AG20443 (cell line): ENCODE measurements at places on chromosomes 3 and 15.

DNA sequence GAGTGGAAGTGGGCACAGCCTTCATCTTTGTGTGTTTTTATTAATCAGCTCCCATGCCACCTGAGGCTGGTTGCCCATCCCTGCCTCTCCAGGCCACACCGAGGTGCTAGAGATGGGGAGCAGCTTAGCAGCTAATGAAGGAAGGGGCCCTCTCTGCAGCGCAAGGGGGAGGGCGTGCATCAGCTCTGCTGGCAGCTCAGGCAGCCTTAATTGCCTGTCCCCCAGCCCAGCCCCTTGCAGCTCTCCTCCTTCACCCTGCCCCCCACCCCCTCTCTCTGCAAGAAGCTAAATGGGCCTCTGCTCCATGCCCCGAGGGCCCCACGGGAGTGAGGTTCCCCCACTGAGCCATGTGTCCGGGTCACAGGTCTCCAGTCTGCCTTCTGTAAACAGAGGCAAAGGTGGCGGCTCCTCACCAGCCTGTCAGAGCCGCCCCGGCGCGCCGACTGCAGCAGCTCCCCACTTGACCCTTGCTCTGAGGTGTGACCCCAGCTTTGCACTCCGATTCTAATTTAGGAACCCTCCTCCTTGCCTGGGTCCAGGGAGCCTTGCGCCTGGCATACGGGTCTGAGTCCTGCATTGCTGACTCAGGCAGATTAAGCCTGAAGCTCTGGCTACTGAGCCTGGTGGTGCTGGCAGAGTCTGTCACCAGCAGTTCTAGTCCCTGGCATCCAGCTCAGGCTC lies 27.9 kb upstream of the NTRK3 start:
- no peak for DNase-seq

- no peak for DNase-seq
These were observed 43.9 kb downstream of the DGKG start for GRCh38 chr3:186318135-186318534.

DNA sequence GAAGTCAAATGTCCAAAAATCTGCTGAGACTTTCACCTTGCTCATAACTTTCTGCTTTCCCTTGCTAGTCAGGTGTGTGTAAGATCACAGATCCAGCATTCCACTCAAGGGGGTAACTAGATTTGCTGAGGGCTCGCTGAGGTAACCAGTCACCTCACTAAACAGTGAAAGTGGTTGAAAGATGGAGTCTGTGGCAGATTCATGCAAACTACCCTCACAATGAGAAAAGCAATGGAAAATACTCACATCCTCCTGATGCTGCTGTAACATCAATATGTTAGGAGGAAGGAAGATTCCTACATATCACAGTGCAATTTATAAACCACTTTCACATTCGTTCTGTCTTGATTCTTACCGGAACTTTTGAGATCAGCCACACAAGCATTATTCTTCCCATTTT lies 174.3 kb upstream of the BCL6 start:
- no peak for DNase-seq

DNA sequence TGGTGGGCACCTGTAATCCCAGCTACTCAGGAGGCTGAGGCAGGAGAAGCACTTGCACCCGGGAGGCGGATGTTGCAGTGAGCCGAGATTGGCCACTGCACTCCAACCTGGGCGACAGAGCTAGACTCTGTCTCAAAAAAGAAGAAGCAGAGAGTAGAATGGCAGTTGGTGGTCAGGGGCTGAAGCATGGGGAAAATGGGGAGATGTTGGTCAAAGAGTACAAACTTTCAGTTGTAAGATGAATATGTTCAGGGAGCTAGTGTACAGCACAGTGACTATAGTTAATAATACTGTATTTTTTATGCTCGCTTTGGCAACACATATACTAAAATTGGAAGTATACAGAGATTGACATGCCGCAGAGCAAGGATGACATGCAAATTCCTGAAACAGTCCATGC lies 41.5 kb downstream of the PCNP start:
- DNase-seq, result no peak

- no peak for DNase-seq
These were observed 402.7 kb downstream of the GRM7 start for GRCh38 chr3:7263347-7264195.

DNA sequence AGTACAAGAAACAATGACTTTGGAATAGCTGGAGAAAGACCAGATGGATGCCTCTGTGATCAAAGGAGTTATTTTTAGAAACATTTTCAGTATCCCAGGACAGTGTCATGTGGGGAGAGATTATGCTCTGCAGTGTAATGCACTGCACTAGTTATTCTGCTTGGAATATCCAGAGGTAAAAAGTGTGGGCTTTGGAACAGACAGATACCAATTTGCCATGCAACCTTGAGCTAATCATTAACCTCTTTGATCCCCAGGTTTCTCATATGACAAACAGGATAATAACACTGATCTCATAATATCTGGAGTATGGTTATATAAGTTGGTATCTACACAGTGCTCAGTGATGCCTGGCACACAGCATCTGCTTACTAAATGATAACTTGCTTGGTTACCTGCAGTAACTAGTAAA lies 12.2 kb upstream of the SLC7A14 start:
- DNase-seq, result no peak

DNA sequence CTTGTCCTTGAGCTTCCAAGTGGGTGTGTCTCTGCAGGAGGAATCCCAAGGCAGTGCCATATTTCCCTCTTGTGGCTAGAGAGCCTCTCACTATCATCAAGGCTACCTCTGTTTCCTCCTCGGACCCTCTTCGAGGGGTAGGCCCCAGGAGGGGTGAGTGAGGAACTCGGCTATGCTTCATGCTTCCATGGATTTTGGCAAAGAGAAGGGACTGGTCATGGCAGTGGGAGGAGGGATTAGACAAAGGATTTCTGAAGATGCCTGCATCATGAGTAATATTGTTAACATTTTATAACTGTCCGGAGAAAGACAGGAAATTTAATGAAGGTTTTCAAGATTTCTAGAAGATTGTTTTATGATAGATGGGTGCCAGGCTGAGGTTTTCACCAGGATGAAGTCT lies 241.5 kb downstream of the CLSTN2 start:
- peak; percentile 61 for DNase-seq

DNA sequence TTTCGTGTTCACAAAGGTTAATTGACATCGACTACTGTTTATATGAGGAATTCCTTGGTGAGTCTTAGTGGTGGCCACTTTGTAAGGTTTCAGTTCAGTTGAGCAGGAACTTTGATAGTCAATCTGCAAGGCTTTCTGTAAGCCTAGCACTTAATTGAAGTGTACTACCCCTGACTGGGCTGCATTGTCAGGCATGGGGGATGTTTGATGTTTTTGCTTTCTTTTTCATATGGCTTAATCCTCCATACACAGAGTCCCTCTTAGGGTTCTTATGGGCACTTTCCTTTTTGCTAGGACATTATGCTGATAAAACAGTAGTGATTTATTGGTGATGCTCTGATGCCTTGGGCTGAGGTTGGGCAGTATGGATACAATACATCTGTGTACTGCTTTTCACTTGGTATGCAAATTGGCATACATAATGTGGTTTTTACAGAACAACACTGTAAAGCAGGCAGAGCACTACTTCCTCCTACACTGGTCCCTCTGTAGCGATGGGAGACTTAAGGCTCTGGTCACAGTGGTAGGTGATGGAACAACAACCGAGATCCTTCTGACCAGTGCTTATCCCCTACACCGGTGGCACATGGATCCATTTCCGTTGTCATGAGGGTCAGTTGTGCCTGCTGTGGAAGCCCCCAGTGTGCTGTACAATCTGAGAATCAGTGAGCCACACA lies 261.0 kb downstream of the MFSD1 start:
- no peak for DNase-seq

DNA sequence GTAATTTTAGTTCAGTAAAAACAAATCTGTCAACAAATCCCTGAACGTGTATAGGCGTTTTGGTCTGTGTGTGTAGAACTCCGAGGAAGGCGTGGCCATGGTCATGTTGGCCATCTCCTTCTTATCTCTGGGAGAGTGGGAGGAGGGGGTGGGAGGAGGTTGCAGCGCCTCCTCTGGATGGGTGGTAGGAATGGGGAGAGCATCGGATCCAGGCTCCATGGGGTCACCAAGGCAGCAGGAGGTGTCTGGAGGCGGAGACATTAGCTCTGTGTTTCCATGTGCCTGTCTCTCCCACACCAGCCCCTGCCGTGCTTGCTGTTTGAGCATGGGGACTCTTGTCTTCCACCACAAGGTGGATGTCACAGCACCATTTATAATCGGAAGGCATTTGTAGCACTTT lies 34.5 kb upstream of the TRPM1 start:
- DNase-seq, result no peak

GRCh38 chr3:13045904-13046568 lies 27.2 kb downstream of the IQSEC1 start:
- DNase-seq, result no peak

DNA sequence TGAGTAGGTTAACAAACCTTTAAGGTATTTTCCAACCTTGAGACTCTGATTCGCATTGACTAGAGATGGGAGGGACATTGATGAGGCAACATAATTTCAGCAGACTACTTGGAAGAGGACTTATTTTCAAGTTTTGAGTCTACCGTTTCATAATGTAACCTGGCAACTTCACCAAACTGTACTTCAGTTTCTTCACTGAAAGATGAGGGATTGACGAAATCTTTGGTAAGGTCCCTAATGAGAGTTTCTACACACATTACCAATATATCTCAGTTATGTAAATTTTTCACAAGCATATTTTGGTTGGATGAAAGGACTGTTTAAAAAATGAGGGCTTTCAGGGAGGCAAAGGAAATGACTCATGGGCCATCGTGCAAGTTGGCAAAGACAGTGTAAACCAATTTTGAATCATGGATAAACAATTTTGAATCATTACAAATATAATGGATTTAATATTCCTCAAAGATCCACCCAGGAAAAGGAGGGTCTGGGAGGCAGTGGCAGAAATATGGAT lies 28.7 kb upstream of the SEMA6D start:
- DNase-seq, result peak; percentile 43

- no peak for DNase-seq
These were observed 816.9 kb downstream of the FHIT start for GRCh38 chr3:60434323-60434722.

DNA sequence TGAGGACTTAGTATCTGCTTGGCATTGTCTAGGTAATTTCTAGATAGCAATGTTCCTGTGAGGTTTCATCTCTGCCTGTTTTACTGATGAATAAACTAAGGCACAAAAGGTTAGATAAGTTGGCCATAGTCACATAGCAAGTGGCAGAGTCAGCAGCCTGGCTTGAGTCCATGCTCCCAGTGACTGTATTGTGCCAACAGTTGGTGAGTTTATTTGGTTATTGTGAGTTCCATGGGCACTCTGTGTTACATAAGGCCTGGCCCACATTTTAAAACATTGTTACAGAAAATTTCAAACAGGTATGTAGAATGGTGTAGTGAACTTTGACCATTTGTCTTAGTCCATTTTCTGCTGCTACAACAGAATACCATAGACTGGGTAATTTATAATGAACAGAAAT lies 15.2 kb downstream of the MCM2 start:
- DNase-seq, result no peak

GRCh38 chr3:43958005-43958770 lies 267.4 kb downstream of the ABHD5 start:
- DNase-seq, result no peak

DNA sequence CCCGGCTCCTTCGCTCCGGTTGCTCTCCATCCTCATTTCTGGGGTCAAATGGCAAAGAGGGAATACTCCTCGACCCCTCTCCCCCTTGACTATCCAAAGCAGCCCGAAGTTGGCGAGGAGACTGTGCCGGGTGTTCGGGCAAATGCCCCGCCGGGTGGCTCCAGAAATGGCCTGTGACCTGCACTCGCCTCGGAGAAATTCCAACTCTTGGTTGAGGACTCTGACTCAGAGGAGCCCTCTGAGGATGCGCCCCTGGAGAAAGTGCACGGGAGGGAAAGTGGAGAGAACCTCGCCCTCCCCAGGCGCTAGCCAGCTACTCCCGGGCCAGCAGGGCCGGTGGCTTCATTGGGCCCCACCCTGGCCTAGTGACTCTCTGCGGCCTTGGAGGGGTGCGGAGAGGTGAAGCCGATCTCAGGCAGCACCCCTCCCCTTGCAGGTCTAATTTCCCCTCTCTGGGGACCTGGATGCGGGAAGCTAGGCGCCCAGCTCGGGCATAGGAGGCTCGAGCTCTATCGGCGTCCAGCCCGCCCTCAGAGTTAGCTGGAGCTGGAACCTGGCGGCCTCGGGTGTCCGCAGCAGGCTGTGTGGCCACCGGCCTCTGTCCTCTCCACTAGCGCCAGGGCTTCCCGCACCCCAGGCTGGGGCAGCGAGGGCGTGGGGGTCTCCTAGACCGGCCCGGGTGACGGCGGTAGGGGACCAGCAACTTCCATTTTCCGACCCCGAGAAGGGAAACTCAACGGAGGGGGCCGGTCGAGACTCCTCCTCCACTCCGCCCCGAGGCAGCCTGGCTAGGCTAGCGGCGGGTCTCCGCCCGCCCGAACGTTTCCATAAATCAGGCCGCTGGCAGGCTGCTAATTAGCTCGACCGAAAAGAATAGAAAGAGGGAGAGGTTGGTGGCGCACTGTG lies 29.4 kb downstream of the NR2F2 start:
- peak; percentile 82 for DNase-seq

GRCh38 chr3:102165367-102165766 lies 269.4 kb upstream of the ZPLD1 start:
- peak; percentile 41 for DNase-seq

DNA sequence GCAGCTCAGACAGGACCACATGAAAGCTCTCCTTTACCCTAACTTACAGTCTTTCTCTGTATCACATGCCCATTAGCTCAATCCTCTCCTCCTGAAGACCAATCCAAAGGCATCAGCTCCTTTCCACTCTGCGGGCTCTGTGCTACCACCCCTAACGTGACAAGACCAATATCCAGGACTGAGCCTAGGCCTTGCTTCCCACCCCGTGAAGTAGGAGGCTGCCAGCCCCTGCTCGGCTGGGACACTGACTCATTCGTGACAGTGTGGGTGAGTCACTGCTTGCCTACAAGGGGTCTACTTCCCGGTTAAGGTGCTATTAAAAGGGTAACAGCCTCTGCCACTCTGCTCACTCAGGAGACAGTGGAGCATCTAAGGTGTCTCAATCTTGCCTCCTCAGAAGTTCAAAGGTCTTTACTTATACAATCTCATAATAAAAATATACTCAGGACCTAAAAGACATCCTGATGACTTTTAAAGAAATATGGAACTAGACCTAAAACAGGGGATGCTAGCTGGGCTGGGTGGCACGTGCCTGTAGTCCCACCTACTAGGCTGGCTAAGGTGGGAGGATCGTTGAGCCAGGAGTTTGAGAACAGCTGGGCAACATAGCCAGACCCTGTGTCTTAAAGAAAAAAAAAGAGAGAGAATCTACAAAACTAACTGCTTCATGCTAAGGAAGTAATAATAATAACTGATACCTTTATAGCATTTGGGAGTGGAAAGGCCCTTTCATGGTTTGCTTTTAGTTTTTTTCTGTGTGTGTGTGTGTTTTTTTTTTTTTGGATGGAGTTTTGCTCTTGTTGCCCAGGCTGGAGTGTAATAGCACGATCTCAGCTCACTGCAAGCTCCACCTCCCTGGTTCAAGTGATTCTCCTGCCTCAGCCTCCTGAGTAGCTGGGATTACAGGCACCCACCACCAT lies 55.0 kb downstream of the TMEM44 start:
- peak; percentile 88 for DNase-seq

GRCh38 chr3:197325773-197326172 lies 27.4 kb upstream of the DLG1 start:
- DNase-seq, result no peak
